ENCODE measurements at places on chromosomes 3 and 15.

GRCh38 chr3:105856605-105857004 lies 12.2 kb downstream of the CBLB start:
- DNase-seq = no peak

- DNase-seq = no peak
These were observed 67.0 kb downstream of the CLDN11 start for GRCh38 chr3:170485696-170486095.

DNA sequence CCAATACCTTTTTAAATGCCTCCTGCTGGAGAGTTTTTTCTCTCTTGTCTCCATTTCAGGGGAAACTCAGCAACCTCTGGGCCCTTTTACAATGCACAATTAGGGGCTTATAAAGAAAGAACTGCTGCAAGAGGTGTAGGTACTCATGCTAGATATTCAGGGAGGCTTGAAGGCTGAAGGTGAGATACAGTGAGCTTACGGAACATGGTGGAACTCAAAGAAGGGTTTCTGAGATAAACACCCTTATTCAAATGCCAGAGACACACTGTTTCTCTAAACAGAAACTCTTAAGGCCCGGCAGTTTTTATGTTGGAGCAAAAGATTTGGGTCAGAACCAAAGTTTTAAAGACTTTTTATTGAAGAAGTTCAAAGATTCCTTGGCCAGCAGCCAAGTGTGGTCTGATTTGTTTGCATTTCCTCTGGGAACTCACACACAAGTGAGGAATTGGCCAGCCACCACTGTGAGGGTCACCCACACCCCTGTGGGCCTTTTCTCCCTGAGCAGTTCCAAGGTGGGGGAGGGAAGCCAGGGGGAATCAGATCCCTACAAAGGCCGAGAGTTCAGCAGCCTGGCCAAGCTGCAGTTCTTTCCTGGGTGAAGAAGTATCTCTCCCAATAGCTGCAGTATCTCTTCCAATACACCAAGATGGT lies 47.8 kb downstream of the TNFAIP8L3 start:
- DNase-seq = no peak

DNA sequence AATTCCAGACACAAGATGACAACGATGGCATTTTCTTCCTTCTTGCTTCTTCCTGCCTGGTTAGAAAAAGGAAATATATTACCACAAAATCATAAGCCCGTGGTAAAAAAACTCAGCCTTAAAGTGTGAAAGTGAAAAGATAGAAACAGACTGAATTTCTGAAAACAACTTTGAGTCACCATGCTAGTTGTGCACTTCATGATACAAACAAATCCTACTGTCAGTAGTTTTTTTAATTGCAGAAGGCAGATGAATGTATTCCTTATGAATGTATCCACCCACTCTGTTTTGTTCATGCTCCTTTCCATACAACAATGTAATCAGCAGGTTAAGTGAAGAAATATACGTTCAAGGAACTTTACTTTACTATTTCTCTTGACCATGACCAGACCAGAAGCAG lies 1144.7 kb downstream of the OTOL1 start:
- DNase-seq = no peak

DNA sequence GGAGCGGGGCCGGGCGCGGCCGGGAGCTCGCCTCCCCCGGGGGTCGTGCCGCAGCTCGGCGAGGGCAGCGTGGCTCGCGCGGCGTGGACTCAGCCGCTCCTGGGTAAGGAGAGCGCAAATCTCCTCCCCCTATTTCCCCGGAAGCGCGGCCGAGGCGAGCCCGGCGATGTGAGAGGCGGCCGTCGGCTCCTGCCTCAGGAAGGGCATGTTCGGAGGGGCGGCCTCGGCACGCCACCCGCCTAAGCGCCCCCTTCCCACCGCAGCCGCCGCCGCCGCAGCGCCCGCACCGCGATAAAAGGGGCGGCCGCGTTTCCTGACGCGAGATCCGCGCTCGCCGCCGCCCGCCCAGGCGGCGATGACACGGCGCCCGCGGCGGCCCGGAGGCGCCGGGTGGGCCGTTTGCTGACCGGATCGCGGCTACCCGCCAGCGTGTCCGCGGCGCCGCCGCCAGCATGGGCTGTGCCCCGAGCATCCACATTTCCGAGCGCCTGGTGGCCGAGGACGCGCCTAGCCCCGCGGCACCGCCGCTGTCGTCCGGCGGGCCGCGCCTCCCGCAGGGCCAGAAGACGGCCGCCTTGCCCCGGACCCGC lies at the start of gene PDE8A:
Gene PDE8A (plus strand): TSS at position 146 of the 590 bp plus-strand sequence. CDS start 307 bp downstream, at position 453.
- no peak for DNase-seq

- no peak for DNase-seq
These were observed at the start of gene ENTPD3 for GRCh38 chr3:40387001-40387894. Gene ENTPD3, plus strand, starts transcription at chr3:40387184. Its CDS starts 874 bp downstream, at chr3:40388058.

- DNase-seq = no peak
These were observed 96.3 kb upstream of the DLG1 start for GRCh38 chr3:197394464-197395321.

- DNase-seq = no peak
These were observed 68.4 kb downstream of the HES1 start for GRCh38 chr3:194204042-194204987.

- DNase-seq = no peak
These were observed 35.6 kb upstream of the RAB11A start for GRCh38 chr15:65833501-65834205.

GRCh38 chr3:39325236-39325635 lies 4.3 kb upstream of the CCR8 start:
- no peak for DNase-seq

DNA sequence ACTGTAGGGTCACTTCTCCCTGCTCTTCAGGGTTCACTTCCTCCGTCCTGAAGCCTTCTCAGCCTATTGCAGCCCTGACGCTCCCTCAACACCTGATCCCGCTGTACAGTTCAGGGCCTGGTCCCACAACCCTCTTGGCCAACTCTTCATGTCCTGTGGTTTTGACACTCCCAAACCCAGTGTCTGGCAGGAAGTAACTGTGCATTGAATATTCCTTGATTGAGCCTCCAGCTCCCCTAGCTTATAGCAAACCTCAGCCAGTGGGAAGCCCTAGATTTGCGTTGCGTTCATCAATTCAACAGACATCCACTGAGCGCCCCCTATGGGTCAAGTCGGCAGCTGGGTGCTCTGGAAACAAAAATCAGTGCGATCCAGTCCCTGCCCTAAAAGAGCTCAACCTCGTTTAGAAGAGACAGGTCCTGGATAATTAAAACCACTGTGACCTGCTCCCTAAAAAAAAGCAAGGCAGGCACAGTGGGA lies 13.5 kb downstream of the UBAP1L start:
- DNase-seq = peak; percentile 6

DNA sequence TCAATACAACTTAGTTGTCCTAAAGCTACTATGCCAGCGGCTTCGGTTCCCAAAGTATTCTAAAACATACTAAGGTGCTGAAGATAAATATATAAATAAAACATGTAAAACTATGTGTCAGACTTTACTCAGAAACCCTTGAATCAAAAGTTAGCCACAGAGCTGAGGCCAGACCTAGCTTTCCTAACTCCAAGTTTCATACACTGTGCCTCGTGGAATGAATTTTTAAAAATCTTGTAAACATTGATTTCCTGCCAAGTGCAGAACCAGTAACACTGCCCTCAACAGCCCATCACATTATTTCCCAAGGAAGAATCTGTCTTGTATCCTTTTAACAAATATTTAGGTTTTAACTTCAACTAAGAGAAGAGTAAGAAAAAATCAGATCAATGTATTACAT lies 36.4 kb downstream of the TAMM41 start:
- DNase-seq = no peak

- DNase-seq = no peak
These were observed 476.7 kb downstream of the OCA2 start for GRCh38 chr15:27622371-27622770.

- DNase-seq = no peak
These were observed 30.6 kb upstream of the GATA2 start for GRCh38 chr3:128523591-128523990.

DNA sequence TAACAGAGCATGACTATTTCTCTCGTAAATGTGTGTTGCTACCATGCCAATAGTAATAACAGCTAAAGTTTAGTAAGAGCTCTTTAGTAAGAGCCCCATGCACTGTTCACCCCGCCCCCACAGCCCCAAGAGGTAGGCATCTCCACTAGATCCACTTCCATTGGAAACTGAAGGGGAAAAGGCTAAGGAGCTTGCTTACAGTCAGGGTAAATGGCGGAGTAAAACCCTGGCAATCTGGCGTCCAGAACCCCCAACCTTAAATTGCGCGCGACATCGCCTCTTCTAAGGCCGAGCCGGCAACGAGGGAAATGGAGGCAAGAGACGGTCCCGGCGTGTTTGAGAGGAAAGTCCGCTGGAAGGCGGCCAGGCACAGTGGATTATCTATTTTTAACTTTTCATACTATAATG lies 654 bp upstream of the C3orf38 start:
- DNase-seq = no peak

DNA sequence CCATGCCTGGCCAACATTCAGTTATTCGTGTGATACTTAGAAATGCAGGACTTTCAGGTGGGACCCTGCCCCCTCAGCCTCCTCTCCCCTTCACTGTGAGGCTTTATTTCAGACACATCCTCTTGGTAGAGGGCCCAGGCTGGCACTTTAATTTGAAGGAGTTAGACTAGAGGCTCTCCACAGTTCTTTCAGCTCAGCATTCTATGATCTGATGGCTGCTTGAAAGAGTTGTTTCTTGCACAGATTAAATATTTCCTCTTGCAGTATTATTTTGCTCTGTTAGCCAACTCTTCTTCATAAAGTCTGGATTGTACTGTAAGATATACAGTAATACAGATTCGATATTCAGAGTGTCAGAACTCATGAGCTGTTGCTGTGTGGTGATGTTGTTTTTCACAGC lies 35.1 kb downstream of the CTDSPL start:
- DNase-seq = no peak

- DNase-seq = no peak
These were observed 608.4 kb downstream of the CADM2 start for GRCh38 chr3:85567071-85567676.

- no peak for DNase-seq
These were observed 10.5 kb downstream of the BNIP2 start for GRCh38 chr15:59678620-59679019.

DNA sequence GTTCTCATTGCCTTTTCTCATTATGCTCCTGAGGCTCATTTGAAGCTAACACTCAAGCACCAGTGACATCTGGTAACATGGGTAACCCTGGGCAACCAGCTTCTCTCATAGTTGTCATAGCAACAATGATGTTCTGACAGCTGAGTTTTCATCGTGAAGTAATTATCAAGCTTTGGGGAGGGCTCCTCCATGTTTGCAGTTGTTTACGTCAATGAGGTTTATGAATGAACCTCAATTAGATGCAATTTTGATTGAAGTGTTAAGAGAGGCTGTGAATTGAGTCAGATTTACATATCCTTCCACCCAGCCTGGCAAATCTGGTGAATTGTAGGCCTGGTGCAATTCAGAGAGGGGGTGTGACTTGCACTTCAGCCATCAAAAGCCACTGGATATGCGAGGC lies 119.3 kb upstream of the CHD2 start:
- no peak for DNase-seq

- no peak for DNase-seq
These were observed 32.2 kb downstream of the GPD1L start for GRCh38 chr3:32138545-32139104.

DNA sequence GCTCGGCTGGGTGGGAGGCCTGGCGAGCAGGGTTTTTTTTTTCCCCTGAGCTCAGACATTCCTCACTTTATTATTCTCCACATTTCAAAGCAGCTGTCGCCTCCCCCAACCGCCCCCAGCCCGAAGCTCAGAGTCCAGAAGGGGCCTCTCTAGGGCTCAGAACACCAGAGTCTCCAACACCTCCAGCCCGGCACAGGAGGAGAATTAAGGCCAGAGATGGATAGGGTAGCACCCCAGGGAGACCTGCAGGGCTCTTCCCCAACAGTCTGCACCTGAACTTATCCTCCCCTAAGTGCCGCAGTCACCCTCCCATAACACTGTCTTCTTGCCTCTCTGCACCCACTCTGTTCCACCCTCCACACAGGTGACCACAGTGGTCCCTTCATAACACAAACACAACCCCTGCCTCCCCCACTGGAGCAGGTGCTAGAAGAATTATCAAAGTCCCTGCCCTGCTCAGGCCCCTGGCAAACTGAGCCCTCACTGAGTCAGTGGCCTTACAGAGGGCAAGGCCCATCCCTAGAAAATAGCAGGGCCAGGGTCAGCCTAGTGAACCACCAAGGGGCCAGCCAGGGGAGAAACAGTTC lies 14.1 kb downstream of the MYL3 start:
- DNase-seq = no peak

- no peak for DNase-seq
These were observed 171.8 kb upstream of the PROK2 start for GRCh38 chr3:71956716-71957115.

GRCh38 chr15:28962851-28963710 lies 77.3 kb downstream of the APBA2 start:
- no peak for DNase-seq

DNA sequence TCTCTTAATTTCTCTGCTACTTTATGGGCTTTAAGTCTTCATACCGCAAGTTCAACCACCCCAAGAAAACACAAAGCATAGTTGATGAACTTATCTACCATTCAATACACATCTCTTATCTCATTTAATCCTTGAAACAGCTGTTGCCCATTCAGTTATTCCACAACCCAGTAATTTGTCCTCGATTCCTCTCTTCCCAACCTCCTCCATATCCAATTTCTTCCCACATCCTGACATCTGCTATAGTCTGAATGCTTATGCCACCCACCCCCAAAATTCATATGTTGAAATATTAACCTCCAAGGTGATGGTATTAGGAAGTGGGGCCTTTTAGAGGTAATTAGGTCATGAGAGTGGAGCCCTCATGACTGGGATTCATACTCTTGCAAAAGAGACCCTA lies 345.4 kb downstream of the ERC2 start:
- no peak for DNase-seq

DNA sequence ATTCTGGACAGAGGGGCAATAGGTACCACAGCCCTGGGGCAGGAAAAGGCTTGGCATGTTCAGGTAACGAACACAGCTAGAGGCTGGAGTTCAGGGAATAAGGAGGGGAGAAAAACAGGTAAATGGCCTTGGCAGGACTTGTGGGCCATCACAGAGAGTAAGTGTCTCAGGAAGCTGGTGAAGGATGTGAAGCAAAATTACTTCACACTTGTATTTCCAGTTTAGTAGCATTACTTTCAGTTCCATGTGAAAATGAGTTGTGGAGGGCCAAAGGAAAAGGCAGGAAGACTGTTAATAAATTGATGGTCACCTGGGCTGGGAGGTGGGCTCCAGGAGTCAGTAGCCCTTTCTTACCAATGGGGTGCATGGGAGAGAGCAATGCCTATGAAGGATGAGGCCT lies 25.6 kb downstream of the TRIM42 start:
- DNase-seq = no peak

GRCh38 chr15:67792250-67792942 lies 32.9 kb upstream of the SKOR1 start:
- DNase-seq = no peak
